Endothelial cell of umbilical vein (primary cell): ENCODE measurements at places on chromosomes 1 and 21. TPM values are rescaled to one million over a fixed set of nuclear protein-coding genes. Genes with fewer than 3 reads are reported as not detected.
A peak's percentile ranks its signal among the peaks of the same experiment; 100 is the strongest.

The MR1 gene
- total RNA-seq: 1.1 and 1.3 TPM in 2 replicates

DNA sequence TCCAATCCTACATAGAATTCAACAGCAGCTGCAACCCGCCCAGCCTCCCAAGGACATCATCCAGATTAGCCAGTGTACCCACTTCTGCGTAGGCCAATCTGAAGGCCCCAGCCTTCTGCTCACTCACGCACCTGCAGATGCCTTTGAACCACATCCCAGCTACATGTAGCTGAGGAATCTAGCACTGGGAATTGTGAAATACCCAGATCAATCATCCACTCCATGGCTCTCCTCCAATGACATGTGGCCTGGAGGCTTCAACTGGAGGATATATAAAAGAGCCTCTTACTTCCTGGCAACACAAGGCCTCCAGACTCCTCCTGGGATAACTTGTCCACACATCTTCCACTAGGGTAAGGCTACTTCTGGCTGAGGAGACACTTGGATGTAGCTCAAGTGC is at the start of gene LCE6A:
Gene LCE6A, plus strand, starts transcription at position 301 of the 400 bp plus-strand sequence. CDS start 665 bp downstream, outside the sequence.
- H3K4me1 ChIP-seq: no peaks in the 10 kb centered on the region
- DNase-seq: no peak
- no peak within 1 kb of the TSS for H3K4me3 ChIP-seq
- no peak within 1 kb of the TSS for H3K27ac ChIP-seq
- H3K36me3 ChIP-seq: no peaks in the 10 kb centered on the region

GRCh38 chr1:230899841-230900251 is 31.5 kb upstream of the C1orf198 start:
- H3K4me1 ChIP-seq: no peaks in the 10 kb centered on the region
- H3K27me3 ChIP-seq: peaks cover 2% of the 10 kb centered on the region
- DNase-seq: no peak

The PBX1 gene
- total RNA-seq: 22.2 and 24.1 TPM in 2 replicates

GRCh38 chr1:235861857-235862256 is 4.8 kb downstream of the LYST start:
- no peak for DNase-seq
- peaks cover 8% of the 10 kb centered on the region for H3K4me1 ChIP-seq
- no peaks in the 10 kb centered on the region for H3K36me3 ChIP-seq
- no peaks in the 10 kb centered on the region for H3K27me3 ChIP-seq
- H3K27ac ChIP-seq: no peak overlapping the region
- no peak overlapping the region for H3K4me3 ChIP-seq

DNA sequence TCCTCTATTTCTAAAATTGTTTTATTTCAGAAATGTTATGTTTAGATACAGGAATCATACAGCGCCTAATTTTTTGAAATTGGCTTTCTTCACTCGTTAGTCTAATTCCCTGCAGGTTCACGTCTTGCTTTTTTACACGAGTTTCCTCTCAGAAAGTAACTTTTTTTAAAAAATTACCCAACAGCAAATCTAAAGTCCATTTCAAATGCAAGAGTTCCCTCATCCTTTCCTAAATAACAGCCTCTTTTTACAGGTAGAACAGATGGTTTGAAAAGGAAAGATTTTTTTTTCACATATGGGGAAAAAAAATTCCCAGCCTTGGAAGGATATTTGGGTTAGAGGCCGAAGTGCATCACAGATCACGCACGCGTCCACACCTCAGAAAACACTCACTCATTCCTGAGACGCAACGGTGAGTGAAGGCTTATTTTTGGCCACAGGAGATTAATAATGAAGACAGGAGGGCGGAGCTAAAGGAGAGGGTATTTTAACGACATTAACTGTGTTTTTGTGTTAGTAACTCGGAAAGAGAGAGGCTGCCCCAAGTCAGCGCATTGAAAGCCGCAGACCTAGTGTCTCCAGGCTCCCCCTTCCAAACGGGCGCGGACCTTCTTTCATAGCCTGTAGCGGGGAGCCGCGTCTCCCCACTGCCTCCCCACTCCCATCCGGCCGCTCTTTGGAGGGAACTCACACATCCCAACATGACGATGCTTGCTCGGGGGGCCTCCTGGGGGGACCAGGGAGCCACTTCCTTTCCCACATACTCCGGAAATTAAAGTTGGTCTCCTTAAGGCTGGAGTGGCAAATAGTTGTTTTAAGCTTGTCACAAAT is 969 bp upstream of the RIPK4 start:
- no peak for DNase-seq
- no peak overlapping the region for H3K27ac ChIP-seq
- peaks cover 93% of the 10 kb centered on the region for H3K27me3 ChIP-seq
- H3K36me3 ChIP-seq: no peaks in the 10 kb centered on the region
- H3K4me3 ChIP-seq: no peak overlapping the region

DNA sequence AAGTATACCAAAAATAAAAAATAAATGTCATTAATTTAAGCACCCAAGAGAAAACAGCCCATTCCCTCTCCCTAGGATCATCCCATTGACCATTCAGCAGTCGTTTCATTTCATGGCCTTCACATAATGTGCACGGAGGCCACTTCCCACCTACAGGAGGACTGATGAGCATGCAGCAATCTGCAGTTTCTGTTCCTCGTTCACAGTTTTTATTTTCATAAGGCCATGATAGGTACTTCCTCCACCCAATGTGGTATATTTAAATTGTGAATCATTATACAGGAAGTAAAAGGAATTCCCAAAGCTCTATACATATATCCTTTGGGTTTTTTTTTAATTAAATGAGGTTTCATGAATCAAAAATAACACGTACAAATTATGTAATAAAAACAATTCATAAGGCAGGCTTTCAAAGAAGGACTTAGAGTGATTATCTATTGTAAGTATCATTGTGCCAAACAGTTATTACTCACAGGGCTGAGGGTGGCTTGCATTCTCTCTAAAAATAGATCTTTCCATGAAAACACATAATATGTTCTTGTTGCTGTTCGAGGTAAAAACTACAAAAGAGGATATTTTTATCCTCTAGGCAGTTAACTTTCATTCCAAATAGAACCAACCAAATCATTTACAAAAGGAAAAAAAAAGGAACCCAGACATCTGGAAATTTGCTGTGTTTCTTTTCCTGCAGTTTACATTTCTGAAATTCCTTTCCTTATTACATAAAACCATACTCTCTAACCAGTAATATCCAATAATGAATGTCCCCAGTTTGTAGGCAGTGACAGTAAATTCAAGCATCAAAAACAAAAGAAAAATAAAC is 27.5 kb upstream of the SLC44A3 start:
- no peaks in the 10 kb centered on the region for H3K36me3 ChIP-seq
- H3K27me3 ChIP-seq: no peaks in the 10 kb centered on the region
- H3K4me1 ChIP-seq: peaks cover 48% of the 10 kb centered on the region
- peak; percentile 91 for DNase-seq
- H3K27ac ChIP-seq: peak overlapping the region; percentile 84

DNA sequence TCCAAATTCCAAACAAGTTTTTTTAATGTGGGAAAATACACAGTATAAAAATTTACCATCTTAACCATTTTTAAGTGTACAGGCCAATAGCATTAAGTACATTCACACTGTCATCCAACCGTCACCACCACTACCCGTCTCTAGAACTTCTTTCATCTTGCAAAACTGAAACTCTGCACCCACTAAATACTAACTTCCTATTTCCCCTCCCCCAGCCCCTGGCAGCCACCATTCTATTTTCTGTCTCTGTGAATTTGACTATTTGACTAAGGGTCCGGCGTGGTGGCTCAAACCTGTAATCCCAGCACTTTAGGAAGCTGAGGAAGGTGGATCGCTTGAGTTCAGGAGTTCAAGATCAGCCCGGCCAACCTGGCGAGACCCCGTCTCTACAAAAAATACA is 36.1 kb downstream of the CLSTN1 start:
- DNase-seq: no peak
- no peak overlapping the region for H3K27ac ChIP-seq
- H3K27me3 ChIP-seq: no peaks in the 10 kb centered on the region
- no peak overlapping the region for H3K4me3 ChIP-seq
- H3K36me3 ChIP-seq: no peaks in the 10 kb centered on the region

DNA sequence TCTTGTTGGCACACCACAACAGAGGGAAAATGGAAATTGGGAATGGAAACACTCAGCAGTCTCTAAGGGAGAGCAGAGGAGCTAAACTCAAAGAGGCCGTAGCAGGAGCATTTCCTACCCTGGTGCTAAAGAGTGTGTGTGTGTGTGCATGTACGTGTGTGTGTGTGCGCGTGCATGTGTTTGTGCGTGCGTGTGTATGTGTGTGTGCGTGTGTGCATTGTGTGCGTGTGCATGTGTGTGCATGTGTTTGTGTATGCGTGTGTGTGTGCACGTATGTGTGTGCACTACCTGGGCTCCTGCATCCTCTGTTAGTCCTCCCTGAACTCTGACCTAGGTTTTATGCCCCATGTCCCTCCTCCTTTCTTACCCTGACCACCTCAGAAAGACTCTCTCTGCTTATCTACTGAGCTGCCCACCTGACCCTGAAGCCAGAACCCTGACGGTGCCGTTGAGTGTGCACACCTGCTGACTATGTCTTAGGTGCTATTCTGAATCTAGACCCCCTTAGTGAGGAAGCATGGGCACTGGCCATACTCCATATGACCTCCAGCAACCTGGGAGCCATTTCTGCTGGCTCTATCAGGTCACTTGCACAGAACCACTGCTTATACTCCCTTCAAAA is 157.1 kb upstream of the HMGB4 start:
- no peak overlapping the region for H3K4me3 ChIP-seq
- no peaks in the 10 kb centered on the region for H3K36me3 ChIP-seq
- no peaks in the 10 kb centered on the region for H3K4me1 ChIP-seq
- no peak overlapping the region for H3K27ac ChIP-seq
- H3K27me3 ChIP-seq: no peaks in the 10 kb centered on the region

GRCh38 chr1:240575981-240576662 is 35.8 kb downstream of the GREM2 start:
- no peaks in the 10 kb centered on the region for H3K36me3 ChIP-seq
- H3K27me3 ChIP-seq: no peaks in the 10 kb centered on the region
- H3K4me1 ChIP-seq: no peaks in the 10 kb centered on the region
- no peak overlapping the region for H3K27ac ChIP-seq
- no peak for DNase-seq

DNA sequence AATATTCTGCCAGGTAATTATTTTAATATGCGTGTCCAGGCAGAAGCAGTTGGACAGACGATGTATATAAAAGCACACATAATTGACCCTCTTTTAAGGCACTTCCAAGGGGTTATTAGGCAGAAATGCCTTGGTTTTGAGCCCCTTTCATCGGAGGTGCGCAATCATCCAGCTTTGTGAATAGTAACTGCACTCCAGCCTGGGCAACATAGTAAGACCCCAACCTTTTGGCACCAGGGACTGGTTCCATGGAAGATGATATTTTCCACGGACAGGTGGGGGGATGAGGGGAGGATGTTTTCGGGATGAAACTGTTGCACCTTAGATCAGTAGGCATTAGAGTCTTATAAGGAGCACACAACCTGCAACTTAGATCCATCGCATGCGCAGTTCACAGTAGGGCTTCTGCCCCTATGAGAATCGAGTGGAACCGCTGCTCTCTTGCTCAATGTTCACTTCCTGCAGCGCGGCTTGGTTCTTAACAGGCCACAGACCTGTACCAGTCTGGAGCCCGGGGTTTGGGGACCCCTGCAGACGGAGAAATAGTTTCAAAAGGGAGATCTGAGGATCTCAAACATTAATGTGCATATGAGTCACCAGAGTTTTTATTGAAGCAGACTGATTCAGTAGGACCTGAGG is 1.8 kb upstream of the MCOLN2 start:
- peaks cover 57% of the 10 kb centered on the region for H3K27me3 ChIP-seq
- H3K4me3 ChIP-seq: no peak overlapping the region
- peaks cover 6% of the 10 kb centered on the region for H3K4me1 ChIP-seq
- no peak overlapping the region for H3K27ac ChIP-seq
- no peaks in the 10 kb centered on the region for H3K36me3 ChIP-seq

DNA sequence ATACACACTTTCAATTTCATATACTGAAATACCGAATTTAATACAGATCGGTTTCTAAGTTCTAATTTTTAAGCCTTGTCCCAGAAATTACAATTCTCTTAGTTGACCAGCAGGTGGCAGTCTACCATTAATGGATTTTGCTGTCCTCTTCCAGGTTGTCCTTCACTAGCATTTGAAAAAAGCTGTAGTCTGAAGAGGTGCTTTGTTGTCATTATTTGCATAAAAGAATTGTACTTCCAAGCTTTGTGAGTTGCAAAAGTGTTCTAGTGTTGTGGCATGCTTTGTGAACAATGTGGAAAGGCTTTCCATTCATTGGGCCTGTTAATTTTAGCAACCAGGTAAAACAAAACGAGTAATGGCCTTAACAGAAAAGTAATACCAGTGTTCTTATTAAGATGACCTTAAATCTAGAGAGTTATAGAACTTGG is 193.6 kb downstream of the RPS6KC1 start:
- no peaks in the 10 kb centered on the region for H3K27me3 ChIP-seq
- peak; percentile 68 for DNase-seq
- H3K4me1 ChIP-seq: no peaks in the 10 kb centered on the region

GRCh38 chr21:45379171-45379900 is 25.6 kb upstream of the COL18A1 start:
- peaks cover 1% of the 10 kb centered on the region for H3K27me3 ChIP-seq
- no peak overlapping the region for H3K4me3 ChIP-seq
- no peak for DNase-seq

The PSMD4 gene
- total RNA-seq: 181 and 184 TPM in 2 replicates

The GNG12 gene
- 145 and 152 TPM in 2 replicates for total RNA-seq

- no peak overlapping the region for H3K27ac ChIP-seq
- H3K4me1 ChIP-seq: peaks cover 2% of the 10 kb centered on the region
- no peak overlapping the region for H3K4me3 ChIP-seq
- no peaks in the 10 kb centered on the region for H3K36me3 ChIP-seq
Observed at GRCh38 chr1:56709269-56709880, 64.3 kb downstream of the PRKAA2 start.

The OR10J1 gene
- not detected in 2 replicates for total RNA-seq

- DNase-seq: no peak
- H3K36me3 ChIP-seq: no peaks in the 10 kb centered on the region
- H3K4me1 ChIP-seq: no peaks in the 10 kb centered on the region
- no peak overlapping the region for H3K4me3 ChIP-seq
Observed at GRCh38 chr1:221991221-221991620, 249.3 kb upstream of the DUSP10 start.

DNA sequence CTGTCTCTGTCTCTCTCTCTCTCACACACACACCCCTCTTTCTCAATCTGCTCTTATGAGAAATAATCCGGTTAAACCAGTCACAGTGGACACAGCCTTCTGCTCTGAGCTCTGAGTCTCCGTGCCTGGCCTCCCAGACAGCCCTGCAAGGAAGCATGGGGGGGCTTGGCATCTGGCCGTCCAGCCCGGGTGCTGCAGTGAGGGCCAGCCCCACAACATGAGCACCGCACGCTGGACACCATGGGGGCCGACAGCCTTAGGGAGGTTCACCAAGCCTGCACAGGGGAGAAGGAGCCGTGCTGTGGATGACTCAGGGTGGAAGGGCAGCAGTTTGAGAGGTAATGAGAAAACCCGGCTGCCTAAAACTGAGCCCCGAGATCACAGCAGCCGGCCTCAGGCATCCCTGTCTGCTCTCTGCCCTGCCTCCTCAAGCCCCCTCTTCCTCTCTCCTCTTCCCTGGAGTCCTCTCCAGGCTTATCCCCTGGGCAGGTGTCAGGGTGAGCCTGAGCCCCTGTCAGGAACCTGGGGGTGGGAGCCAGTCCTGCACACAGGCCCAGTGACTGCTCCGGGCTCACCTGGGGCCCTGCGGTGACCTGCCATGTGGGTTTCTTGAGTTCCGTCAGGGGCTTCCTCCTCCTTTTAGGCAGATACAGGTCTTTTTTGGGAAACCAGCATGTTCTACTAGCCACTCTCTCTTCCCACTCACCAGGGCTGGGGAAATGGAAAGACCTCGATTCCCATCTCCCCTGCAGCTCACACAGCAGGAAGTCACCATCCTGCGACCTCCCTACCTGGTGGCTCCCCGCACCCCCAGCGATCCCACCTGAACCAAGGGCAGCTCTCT is 92.8 kb downstream of the ITPKB start:
- no peaks in the 10 kb centered on the region for H3K27me3 ChIP-seq
- H3K4me3 ChIP-seq: no peak overlapping the region
- no peaks in the 10 kb centered on the region for H3K36me3 ChIP-seq
- no peak for DNase-seq
